Myocyte (in vitro differentiated cells): ENCODE measurements at places on chromosomes 4 and X. TPM values are rescaled to one million over a fixed set of nuclear protein-coding genes. Genes with fewer than 3 reads are reported as not detected.

GRCh38 chr4:57103051-57103450 is 7.1 kb downstream of the IGFBP7 start:
- no peak for DNase-seq

GRCh38 chr4:89483833-89484232 is 176.2 kb upstream of the GPRIN3 start:
- no peak for DNase-seq

DNA sequence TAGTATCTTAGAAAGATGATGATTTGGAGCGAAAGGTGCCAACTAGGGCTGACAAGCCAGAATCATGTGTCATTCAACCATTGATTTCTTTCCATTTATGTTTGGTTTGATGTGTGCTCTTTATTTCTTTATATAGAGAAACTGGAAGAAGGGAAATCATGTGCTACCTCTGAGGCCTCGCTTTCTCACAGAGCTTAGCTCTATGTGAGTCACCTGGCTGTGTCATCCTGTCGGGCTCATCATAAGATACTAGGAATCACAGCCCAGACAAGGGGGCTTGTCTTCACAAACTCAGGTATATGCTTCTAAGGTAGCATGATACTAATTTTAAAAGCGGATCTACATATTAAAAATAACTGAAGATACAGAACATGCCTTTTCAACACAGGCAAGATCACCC is 81.7 kb upstream of the GPM6B start:
- DNase-seq = no peak

Gene FAM236D
- total RNA-seq = not detected in 2 replicates

Gene GUCY1B1
- total RNA-seq = 8.3 and 9.6 TPM in 2 replicates

Gene XK
- 0.47 and 0.88 TPM in 2 replicates for total RNA-seq
